ENCODE measurements at places on chromosomes 5 and 9. TPM values are rescaled to one million over a fixed set of nuclear protein-coding genes. Genes with fewer than 3 reads are reported as not detected.

GRCh38 chr9:3929345-3930047 is 370.4 kb downstream of the GLIS3 start:
- no peaks in the 10 kb centered on the region for H3K36me3 ChIP-seq
- no peaks in the 10 kb centered on the region for H3K27me3 ChIP-seq
- H3K27ac ChIP-seq, result no peak overlapping the region

DNA sequence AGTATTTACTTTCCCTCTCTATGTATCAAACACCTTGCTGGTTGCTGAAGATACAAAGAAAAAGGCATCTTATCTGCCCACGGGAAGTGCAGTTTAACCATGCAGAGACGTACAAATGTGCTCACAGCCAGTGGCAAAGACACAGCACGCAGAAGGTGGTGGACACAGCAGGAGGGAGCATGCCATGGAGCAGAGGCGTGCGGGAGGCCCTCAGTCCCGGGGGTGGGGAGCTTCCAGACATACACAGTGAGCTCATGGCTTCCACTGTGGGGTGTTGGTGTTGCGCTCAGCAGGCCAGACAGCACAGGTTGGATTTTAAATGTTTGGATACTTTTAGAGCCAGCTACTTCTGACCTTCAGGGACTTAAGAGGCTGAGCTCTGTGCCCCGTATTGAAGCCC is 8.8 kb upstream of the BARX1 start:
- H3K27ac ChIP-seq, result no peak overlapping the region
- DNase-seq, result no peak
- no peak overlapping the region for H3K4me3 ChIP-seq
- H3K27me3 ChIP-seq, result no peaks in the 10 kb centered on the region
- H3K4me1 ChIP-seq, result peaks cover 2% of the 10 kb centered on the region

Gene ANKRD18A
- not detected for total RNA-seq

DNA sequence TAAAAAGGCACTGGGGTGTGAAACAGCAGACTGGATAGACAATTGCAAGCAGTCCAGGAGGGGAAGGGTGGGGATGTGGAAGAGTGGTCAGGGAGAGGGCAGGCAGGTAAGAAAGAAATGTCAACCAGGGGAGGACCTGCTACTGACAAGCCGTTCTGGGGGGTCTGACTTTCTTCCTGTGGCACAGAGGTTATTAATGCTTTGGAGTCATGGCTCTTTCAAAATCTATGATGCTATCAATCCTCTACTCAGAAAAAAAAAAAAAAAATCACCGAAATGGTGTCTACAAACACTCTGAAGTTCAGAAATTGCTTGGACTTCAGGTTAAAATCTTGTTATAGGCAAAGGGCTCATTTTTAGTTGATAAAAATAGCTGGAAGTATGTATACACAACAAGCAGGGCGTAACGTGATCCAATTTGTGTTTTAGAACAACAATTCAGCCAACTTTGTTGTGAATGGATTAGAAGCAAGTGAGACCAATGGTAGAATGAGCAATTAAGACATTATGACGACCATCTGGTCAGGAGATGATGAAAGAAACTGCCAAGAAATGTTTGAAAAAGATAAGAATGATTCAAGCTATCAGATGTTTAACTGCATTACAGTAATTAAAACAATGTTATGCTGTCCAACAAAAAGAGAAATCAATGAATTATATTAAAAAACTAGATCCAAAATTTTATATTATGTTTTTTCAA is 255.2 kb downstream of the DEPDC1B start:
- H3K27ac ChIP-seq, result no peak overlapping the region
- H3K4me1 ChIP-seq, result no peaks in the 10 kb centered on the region
- H3K4me3 ChIP-seq, result no peak overlapping the region

All from Karpas-422 (cell line).